ENCODE measurements at places on chromosomes 7 and 10.

DNA sequence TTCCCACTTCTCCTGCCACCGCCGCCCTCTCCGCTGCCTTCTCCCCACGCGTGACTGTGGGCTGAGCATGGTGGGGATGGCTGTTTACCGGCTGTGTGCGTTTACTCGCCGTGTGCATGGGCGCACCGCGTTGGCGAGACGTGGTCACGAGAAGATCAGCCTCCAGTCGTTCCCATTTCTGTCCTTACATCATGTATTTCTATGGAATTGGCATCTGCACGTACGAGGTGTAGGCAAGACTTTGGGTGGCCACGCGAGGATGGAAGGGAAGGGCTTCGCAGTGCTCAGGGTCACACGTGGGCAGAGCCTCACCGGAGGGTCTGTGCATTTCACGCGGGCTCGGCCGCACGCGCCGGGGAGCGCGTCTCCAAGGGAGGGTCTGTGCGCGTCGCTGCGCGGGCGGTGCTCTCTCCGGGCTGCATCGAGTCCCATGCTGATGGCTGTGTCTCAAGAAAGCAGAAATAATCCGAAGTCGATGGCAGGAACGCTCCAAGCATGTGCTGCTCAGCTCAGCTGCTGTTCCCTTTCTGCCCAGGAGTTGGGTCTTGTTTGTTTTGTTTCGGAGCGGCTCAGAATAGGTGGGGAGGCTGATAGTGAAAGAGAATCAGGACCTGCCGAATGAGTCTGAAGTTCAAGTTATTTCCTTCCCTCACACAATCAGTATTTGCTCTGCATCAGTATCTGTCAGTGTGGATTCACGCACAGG lies 973 bp downstream of the CAMK1D start:
- peak; percentile 20 for DNase-seq

DNA sequence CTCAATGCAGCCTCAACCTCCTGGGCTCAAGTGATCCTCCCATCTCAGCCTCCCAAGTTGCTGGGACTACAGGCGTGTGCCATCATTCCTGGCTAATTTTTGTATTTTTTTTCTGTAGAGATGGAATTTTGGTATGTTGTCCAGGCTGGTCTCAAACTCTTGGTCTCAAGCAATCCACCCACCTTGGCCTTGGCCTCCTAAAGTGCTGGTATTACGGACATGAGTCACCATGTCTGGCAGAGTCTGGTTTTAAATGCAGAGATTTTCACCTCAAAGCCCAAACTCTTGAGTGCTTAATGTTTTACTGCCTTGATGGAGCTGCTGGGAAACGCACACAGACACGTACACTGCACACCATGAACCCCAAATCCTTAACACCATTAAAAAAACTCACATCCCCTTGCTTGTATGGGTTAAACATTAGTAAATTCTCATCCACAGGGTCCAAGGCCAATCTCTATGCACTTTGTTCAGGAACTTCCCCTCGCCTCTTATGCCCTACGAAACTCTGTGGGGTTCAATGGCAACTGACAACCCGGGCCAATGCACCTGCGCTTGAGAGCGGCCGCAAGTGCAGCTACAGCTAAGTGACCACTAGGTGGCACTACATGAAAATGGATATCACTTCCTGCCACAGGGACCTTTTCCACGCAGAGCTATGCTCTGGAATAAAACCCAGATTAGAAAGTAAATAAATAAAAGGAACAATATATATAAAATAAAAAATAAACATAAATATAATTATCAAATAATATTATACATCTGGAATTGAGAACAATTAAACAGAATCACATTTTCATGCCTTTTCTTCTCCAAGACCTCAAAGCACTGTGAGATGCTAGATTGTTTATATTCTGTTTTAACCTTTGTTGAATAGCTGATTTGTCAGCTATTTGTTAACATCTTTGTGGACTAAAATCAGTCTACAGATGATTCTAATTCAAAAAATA lies 66.9 kb upstream of the AFAP1L2 start:
- DNase-seq: peak; percentile 56

DNA sequence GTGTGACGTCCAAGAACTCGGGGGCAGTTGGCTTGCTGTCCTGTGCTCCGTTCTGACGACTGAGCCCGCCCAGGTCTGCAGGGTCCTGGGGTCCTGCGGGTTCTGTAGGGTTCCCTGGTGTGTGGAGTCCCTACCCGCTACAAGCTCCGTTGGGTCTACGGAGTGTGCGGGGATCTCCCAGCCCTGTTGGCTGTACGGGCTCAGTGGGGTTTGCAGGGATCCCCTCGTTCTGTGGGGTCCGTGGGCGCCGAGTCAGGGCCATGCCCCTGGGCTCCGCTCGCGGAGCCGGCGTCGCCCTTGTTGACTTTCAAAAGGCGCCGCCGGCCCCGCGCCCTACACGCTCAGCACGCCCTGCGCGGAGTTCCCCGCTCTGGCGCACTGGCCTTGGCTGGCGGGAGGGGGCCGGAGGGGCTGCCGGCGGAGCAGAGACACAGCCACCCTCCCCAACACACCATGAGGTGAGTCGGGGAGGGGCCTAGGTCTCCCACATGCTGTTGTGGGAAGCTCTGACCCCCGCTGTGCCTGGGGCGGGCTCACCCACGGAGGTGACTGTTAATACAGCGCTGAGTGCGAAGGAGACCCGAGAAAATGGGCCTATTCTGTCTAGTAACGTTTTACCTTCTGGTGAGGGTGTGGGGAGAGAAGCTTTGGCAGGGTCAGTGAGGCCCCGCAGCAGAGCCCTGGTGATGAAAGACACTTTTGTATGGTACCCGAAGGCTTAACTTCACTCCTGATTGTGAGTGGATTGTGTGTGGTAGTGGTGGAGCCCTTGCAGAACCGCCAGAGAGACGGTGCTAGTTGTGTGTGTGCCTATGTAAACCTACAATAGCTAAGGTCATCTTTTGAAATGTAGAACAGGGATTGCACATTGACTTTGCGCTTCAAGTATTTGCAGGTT lies 8.1 kb downstream of the TASOR2 start:
- DNase-seq: peak; percentile 39

DNA sequence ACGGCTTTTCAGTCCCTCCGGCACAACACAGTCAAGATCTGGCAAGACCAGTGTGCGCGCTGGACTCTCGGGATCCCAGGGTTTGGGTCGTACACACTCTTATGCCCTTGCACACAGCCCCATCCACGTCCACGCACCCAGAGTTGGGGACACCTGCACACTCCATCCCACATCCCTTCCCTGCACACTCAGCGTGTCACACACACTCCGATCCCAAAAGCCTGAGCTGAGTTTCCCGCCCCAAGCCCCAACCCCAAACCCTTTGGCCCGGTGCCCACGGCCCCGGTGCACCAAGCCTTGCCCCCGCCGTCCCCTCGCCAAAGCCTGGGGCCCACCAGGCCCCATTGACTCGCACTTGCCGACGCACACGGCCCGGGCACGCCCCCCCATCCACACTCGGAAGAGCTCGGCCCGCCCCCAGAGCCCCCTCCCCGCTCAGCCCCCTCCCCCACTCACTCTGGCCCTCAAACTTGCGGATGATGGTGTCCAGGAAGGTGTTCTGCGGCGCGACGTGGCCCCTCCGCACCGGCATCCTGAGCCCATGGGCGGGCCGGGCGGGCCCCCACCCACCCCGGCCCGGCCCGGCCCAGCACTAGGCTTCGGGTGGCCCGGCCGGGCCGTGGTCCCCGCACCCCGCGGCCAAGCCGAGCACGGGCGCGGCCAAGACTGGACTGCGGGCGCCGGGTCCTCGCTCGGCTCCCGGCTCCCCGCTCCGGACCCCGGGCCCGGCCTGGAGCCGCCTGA lies 567 bp downstream of the KCNH2 start:
- no peak for DNase-seq

- no peak for DNase-seq
Measured at GRCh38 chr7:142774826-142775225, 4.1 kb downstream of the PRSS2 start.

DNA sequence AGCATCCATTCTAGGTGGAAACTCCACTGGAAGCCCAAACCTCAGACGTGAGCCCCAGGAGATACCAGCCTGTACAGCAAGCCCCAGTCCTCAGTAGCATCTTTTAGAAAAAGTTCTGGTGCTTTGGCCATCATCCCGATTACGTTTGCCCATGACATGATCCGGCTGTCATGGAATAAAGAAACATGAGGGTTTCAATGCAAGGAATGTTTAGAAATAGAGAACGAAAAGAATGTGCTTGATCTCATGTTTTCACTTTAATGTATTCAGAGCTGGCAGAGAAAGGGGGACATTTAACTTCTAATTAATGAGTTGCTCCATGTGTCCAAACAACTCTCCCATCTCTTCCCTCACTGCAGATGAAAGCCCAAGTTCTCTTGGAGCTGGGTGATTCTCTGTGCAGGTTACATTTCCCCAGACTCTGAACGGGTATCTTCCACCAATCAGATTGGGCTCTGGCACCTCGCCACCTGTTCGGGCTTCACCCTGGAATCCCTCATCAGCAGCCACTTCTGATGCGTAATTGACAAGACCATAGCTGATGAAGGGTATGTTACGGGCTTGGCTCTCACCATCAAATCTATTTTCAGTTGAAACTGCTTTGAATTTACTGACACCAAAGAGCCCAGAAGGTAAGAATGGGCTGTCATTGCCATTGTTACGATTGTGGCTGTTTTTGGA lies 165.3 kb downstream of the PLXNA4 start:
- no peak for DNase-seq

DNA sequence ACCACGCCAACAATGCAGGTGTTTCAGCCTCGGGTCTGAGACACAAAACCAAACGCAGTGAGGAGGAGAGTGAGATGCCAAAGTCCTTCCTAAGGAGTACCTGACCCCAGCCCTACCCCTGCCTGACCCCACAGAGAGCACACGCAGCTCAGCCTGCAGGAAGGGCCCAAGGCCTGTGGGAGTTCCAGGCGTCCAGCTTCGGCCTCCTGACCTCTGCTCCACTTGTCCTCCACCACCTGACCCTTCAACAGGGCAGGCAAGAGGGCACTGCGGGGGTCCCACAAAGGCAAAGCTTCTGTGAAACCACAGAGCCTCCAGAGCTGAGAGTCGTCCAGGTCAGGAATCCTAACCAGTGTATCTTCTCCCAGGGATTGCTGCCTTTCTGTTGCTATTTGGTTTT lies 122.0 kb upstream of the PPP2R2D start:
- no peak for DNase-seq

DNA sequence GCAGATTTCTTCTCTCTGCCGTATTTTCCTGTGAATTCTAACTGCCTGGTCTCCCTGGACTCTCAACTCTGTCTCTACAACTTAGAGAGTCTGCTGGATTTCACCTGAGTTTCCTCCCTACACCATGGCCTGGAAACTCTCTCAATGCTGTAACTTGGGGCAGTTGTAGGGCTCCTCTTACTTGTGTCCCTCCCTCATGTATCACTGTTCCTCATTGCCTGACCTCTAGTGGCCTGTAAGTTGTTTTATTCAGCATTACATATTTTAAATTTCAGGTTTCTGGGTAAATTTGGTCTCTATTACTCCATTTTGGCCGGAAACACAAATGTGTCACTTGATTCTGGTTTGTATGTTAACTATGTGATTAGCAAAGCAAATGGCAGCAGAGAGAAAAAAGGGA lies 70.9 kb downstream of the DYNC1I1 start:
- no peak for DNase-seq

DNA sequence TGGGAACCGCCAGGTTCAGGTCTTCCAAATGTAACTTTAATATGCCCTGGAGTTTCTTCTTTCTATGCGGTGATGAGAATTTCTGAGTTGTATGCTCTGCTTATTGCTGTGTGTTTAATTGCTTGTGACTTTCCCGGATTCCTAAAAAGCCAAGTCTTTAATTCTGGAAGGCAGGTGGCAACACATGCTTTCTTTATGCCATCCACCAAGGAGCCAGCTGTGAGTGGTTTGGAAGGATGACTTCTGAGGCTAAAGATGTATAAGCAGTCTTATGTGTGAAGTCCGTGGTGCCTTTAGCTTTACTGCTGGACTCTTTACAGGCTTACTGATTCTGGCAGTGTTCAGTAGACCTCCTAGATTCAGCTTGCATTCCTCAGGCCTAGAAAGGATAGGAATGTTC lies 3.1 kb downstream of the SDK1 start:
- no peak for DNase-seq

DNA sequence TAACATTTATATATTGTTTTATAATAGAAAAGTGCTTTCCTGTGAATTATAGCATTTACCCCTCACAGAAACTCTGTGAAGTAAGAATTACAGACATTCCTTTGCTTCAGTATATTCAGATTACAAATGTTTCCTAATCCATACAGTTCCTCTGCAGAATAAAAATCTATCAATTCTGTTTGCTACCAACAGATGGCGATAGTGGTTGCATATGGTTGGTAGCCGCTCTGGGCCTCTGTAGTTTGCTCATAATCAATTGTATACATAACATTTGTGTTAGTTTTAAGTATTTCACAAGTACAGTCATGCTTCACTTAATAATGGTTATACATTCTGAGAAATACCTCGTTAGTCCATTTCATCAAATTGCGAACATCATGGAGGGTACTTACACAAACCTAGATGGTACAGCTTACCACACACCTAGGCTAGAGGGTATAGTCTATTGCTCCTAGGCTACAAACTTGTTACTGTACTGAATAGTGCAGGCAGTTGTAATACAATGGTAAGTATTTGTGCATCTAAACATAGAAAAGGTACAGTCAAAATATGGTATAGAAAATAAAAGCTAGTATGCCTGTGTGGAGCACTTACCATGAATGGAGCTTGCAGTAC lies 94.4 kb upstream of the STEAP4 start:
- no peak for DNase-seq

GRCh38 chr7:102935450-102936115 lies 22.8 kb downstream of the LRRC17 start:
- no peak for DNase-seq

DNA sequence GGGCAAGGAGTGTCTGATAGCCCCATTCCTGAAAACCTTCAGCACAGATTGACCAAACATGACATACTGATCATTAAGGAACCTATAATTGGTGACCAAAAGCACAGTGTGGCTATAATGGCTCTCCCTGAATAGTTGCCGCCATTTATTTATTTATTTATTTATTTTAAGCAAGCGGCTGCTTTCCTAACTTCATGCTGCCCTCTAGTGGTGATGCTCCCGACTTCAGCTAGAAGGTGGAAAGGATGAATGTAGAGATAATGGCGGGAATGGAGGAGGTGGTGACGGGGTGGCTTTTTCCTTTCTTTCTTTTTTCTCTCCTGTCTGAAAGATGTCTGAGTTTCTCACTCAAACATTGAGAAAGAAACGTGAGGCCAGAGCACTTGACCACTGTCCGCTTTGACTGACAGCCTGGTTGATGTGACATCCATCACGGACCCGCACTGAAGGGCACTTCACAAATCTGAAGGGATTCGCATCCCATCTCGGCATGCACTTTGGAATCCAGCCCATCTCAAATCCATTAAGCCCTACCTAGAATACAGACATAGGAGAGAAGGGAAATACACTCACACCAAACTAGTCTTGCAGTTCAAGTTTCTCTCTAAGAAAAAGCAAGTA lies 1090.1 kb downstream of the KCNMA1 start:
- peak; percentile 63 for DNase-seq

DNA sequence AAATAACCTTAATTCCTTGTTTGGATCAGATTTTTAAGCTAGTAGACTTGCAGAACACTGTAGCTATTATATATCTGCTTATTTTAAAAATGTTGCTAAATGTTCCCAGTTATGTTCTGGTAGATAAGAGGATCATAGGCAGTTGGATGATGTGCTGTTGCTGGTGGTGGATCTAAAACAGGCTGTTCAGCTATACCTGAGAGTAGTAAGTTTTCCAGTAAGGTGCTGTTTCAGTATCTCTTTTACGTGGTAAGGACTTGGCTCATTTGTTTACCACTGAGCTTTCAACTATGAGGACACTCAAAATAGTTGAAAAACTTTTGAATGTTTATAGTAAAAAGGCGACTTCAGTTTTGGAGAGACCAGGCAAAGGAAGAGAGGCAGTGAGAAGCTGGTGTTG lies 180.9 kb downstream of the CDK14 start:
- no peak for DNase-seq

- peak; percentile 72 for DNase-seq
Measured at GRCh38 chr7:98878365-98879197, at the start of gene TRRAP. TSS of gene TRRAP (plus strand) at chr7:98878532. CDS start at chr7:98881151, 2,619 bp downstream.

- DNase-seq: no peak
Measured at GRCh38 chr7:69847921-69848612, 249.8 kb downstream of the AUTS2 start.

Measured in stimulated activated CD4-positive, alpha-beta T cell treated with anti-CD3 and anti-CD28 coated beads, Interleukin-2, amount 100 ng/mL, for 48 hours (primary cell).